ENCODE measurements at places on chromosomes 2 and 18. TPM values are rescaled to one million over a fixed set of nuclear protein-coding genes. Genes with fewer than 3 reads are reported as not detected.

Gene PCARE
- 0.43 TPM for polyA plus RNA-seq

DNA sequence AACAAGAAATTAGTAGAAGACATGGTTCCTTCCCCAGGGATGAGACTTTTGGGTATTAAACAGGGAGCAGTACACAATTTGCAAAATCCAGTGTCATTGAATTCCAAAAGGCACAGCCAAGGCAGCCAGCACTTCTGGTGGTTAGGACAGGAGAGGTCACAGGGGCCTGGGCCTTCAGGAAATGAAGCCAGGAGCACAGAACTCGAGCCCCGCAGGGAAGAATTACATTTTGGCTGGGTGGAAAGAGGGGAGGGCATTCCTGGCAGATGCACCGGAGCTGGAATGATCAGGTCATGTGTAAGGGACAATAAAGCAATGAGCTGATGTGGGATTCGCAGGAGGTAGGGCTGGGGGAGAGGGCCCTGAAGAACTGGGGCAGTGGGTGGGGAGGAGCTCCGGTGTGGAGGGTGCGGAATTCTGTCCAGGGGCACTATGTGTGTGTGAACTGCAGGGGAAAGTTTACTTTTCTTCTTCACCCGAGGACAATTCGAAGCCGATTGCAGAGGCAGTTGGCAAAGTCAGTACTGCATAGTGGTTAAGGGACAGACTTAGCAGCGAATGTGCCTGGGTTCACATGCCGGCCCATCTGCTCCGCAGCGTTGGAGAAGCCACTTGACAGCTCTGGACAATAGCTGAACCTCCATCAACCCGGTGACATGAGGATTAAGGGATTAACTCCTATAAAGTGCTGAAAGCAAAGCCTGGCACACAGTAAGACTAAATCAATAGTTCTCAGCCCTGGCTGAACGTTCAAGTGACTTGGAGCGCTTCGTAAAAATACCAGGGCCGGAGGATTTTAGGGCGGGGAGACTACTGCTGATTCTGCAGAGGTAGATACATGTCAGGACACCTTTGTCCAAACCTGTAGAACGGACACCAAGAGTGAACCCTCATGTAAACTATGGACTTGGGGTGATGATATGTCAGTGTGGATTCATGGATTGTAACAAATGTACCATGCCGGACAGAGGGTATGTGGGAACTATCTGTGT is 36.4 kb downstream of the ALPK2 start:
- DNase-seq, result no peak

Gene RMND5A
- 65.8 TPM for polyA plus RNA-seq

- no peak for DNase-seq
Observed at GRCh38 chr2:238139196-238140039, 950 bp downstream of the KLHL30 start.

Gene LONRF2
- polyA plus RNA-seq, result 2.8 TPM

GRCh38 chr2:108923736-108924579 is 65.1 kb downstream of the EDAR start:
- DNase-seq, result no peak

Gene CELF4
- 2.3 TPM for polyA plus RNA-seq

DNA sequence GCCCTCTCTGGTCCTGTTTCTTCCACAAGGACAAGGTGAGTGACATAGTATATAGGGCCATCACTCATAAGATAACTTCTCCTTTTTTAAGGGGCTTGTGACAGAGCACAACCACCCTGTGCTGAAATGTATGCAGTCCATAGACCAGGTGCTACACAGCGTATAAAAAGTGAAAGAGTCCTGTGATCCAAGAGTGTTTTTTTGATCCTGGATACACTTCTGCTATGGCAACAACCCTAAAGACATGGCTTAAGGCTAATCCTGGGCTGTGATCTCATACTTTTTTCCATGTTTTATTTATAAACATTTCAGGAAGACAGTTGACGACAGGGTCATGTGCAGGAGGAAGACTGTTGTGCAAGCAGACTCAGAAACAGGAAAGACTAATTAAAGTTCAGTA is 400.5 kb upstream of the TCF4 start:
- no peak for DNase-seq
